ENCODE measurements at places on chromosomes 16 and 17.

GRCh38 chr17:13563866-13564265, 37.9 kb downstream of the HS3ST3A1 start:
- no peak for DNase-seq

- no peak for DNase-seq
These were observed 23.3 kb upstream of the RASL10B start for GRCh38 chr17:35708149-35708548.

DNA sequence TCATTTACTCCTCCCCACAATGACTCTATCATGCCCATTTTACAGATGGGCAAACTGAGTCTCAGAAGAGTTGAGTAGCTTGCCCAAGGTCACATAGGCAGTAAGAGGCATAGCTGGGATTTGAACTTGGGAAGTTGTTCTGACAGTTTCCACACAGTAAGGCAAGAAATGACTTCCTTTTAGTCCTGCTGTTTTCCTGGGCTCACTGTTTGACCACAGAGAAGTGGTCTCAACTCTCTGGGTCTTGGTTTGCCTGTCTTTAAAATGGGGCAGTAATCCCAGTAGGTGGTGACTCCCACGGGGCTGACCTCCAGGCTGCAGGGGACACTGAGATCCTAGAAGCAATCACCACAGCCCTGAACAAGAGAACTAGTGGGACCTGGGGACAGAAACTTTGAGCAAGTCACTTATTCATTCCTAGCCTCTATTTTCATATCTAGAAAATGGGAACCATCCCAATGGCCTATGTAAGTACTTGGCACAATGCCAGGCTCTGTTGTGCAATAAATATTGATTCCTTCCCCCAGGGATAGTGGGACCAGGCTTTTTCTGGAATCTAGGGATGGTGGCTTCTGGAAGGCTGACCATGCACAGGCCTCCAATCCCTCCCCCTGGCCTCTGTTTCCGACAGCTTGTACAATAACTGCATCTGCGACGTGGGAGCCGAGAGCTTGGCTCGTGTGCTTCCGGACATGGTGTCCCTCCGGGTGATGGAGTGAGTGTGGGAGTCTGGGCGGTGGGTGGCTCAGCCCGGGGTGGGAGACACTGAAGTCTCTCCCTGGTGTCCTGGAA, 20.5 kb downstream of the DEXI start:
- DNase-seq = no peak

DNA sequence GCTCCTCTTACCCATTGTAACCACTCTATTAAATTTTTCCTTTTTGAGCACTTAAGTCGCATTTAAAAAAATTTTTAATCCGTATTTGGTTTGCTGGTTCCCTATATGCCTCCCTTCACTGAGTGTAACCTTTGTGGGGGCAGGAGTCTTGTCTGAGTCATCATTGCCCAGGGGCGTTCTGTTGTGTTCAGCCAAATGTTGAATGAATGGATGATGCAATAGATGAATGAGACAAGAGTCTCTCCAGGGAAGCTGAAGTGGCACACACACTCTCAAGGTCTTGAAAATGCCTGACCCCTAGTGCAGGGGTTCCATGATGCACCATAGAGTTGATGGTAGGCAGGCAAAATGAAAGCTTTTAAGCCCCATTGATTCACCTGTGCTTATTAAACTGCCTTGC, 123.0 kb upstream of the RBFOX1 start:
- DNase-seq = no peak

- DNase-seq = no peak
These were observed 32.7 kb downstream of the CDK5RAP3 start for GRCh38 chr17:48003417-48004151.

DNA sequence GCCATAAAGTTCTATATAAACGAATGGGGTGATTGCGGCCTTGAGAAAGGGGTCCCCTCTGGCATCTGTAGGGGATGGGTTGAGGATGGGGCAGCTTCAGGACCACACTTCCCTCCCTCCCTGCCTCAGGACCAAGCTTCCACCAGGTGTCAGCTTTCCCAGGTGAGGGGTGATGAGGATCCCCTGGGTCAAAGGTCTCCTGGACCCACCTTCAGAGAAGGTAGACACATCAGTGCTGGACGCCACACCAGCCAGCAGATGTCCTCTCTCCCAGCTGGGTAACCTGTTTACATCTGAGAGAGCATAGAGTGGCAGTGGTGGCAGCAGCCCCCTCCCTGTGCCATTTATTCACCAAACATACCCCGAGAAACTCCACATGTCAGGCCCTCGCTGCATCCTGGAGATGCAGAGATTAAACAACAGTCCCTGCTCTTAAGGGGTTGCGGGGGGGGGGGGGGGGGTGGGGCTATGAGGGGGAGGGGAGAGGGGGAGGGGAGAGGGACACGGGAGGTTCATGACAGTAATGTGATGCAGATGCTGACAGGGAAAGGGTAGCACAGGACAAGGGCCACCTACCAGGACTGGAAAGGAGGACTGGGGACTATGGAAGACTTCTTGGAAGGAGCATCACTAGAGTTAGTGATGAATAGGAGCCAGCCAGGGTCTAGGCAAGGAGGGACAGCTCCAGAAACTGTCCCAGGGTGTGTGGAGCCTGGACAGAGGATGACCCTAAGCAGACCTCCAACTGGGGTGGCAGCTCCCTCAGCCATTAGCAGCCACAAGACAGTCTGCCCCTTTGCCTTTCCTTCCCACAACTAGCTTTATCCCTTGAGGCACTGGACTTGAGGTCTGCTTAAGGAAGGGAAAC, 5.0 kb downstream of the PROCA1 start:
- DNase-seq = no peak

- no peak for DNase-seq
These were observed 183.0 kb upstream of the FOXF1 start for GRCh38 chr16:86327321-86327720.

- no peak for DNase-seq
These were observed 71.6 kb downstream of the RAI1 start for GRCh38 chr17:17752821-17753321.

GRCh38 chr17:76909971-76910760, 42.0 kb downstream of the MGAT5B start:
- DNase-seq = no peak

- no peak for DNase-seq
These were observed 496.9 kb upstream of the C16orf82 start for GRCh38 chr16:26569793-26570192.

DNA sequence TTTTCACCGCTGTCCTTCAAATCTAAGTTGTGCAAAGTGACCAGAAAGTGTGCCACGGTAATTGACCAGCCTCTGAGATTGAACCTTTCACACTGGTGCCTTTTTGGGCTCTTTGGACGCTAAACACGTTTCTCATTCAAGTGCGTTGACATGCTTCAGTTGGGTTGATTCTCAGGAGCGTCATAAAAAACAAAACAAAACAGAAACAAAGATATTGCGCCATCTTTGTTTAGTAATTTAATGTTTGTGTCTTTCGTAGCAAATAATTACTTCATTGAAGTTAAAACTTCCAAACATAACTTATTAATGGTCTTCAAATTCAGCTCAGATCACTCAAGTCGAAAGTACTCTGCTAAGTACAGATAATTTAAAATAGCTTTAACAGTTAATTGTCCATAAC, 80.2 kb downstream of the OR1D5 start:
- DNase-seq = no peak

- peak; percentile 92 for DNase-seq
These were observed 34.4 kb downstream of the DDX19A start for GRCh38 chr16:70380919-70381603.

- no peak for DNase-seq
These were observed 169.7 kb downstream of the ANKFN1 start for GRCh38 chr17:56322991-56323390.

DNA sequence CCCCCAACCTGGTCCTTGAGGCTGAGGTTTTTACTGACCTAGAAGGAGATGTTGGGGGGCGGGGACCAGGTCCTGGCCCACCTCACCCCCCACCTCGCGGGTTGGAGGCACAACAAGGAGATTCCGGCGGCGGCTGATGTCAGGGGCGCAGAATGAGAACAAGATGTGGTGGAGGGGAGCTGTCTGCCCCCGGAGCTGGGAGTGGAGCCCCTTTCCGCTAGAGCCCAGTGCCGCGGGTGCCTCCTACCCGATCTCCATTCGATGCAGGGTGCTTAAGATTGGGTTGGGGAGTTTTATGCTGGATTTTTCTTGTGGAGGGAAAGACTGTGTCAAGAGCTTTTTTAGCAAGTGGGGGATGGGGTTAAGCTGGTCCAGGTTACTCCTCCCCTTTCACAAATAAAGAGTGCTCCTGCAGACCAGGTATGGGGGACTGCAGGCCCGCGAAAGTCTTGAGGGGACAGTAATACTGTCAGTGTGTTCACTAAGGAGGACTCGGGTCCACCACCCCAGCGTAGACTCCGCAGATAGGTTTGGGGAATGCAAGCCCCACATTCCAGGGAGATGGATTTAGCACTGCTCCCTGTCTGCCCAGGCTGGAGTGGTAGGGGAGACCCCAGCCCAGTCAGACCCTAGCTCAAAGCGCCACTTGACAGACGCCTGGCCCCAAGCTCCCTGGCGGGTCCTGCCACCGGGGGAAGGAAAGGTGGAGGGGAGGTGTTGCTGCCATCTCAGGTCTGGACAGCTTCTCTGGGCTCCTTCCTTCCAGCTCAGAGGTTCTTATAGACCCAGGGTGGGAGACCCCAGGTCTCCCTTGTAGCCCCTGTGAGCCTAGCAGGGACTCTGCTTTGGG, 2.0 kb downstream of the CACNA1G start:
- DNase-seq = no peak

DNA sequence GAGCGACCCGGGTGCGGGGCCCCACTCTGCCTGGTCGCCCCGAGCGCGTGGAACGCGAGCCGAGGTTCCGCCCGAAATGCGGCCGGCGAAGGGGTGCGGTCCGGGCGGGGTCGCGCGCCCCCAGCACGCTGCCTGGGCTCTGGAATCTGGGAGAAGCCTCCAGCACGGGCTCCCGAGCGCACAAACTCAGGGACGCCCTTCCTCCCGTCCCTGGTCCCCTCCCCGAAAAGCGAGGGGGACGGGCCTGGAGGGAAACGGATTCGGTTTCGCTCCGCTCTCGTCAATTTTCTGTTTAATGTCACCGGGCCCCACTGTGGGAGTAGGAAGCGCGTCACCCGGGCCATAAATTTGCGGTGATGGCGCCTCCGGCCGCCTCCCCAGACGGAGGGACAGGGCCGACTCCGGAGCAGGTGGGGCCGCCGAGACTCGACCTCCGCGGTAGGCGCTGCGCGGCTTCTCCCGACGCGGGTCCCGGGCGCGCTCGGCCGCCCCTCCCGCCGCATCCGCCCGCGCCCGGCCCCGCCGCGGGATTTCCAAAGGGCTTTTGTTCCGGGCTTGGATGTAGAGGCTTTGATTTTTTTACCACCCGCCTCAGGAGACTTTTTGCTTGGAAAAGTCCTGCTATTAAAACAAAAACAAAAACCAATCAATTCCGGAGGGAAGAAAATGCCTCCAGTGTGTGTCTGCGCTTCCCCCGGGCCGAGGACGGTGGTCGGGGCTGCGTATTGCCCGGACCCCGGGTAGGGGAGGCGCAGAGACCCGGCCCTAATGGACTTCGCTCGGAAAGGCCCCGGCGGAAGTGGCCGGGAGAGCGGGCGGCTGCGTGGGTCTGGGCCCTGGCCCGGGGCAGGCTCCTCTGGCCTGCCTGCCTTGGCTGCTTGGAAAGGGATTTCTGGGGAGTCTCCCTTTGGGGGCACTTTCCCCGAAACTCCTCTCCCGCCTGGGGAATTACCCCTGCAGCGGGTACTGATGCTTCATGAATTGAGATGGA, 7.9 kb upstream of the BAHCC1 start:
- peak; percentile 19 for DNase-seq

DNA sequence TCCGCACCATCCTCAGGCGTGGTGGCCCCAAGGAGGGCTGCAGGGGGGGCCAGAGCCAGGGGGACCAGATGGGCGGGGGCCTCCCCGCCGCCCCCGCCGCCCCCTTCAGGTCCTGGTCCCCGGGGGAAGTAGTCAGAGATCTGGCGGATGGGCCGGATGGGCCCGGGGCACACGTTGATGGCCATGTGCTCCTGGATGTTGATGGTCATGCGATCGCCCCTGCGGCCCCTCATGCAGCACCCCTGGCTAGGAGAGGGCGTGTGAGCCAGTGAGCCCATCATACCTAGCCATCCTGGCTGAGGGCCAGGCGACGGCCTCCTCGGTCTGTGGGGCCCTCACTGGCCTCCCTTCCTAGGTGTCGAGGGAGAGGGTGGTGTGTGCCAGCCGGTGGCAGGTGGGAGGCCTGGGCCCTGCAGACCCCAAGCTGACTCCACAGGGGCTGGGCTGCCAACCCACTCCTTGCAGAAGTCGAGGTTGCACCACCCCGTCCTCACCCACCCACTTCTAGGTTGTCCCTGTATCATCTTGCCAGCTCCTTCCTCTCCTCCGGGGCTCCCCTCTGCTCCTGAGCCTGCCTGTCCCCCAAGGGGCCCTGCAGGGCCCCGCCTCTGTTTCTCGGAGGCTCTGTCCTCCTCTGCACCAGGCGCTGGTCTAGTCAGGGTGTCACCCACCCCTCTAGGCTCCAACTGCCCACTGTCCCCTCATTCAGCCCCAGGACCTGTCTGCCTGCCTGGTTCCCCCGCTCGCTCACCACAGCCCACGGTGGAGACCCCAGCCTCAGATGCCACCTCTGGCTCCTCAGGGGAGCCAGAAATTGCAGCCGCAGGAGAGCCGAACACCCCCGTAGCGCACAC, 610 bp downstream of the DOC2A start:
- DNase-seq = no peak

- no peak for DNase-seq
These were observed 12.3 kb upstream of the CDC42EP4 start for GRCh38 chr17:73324160-73324475.

DNA sequence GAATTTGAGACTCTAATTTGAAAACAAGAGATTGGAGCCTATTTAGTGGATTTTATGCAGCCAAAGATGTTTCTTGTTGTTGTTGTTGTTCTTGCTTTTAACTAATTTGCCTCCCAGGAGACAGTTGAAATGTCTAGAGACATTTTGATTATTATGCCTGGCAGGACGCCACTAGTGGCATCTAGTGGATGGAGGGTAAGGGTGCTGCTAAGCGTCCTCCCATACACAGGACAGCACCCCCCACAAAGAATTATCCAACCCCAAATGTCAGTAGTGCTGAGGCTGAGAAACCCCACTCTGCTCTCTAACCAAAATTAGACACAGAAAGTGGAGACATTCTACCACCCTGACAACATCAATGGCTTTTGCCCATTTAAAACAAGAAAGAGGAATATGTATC, 15.4 kb upstream of the HSBP1 start:
- no peak for DNase-seq

- DNase-seq = no peak
These were observed 51.7 kb upstream of the ALDH3A1 start for GRCh38 chr17:19799796-19800195.

GRCh38 chr16:31050280-31051030, 17.1 kb downstream of the STX4 start:
- no peak for DNase-seq

- no peak for DNase-seq
These were observed 186.5 kb downstream of the STX8 start for GRCh38 chr17:9389111-9389527.
